Small intestine (tissue), 16 donors: ENCODE measurements at places on chromosomes 2 and 18.

- no peak for DNase-seq
These were observed 110.7 kb downstream of the SH3RF3 start for GRCh38 chr2:109239720-109240119.

DNA sequence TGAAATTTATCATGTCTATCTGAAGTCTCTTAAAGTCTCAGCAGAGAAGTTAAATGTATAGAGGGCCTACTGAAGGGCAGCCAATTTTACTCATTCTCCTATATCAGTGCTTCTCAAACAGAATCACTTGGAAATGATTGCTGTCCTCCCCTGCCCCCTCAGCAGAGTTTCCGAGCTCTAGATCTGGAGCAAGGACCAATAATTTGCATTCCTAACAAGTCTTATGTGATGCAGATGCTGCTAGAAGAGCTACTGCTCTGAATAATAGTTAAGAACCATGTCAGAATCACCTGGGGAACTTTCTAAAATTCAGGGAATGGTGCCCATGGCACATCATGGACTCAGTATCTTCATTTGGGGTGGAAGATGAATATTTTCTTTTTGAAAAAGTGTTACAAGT lies 105.6 kb upstream of the EPHA4 start:
- no peak for DNase-seq

- no peak for DNase-seq
These were observed 9.7 kb upstream of the ARL5A start for GRCh38 chr2:151837926-151838325.

- no peak for DNase-seq
These were observed 155.4 kb downstream of the STK39 start for GRCh38 chr2:168091986-168092385.

DNA sequence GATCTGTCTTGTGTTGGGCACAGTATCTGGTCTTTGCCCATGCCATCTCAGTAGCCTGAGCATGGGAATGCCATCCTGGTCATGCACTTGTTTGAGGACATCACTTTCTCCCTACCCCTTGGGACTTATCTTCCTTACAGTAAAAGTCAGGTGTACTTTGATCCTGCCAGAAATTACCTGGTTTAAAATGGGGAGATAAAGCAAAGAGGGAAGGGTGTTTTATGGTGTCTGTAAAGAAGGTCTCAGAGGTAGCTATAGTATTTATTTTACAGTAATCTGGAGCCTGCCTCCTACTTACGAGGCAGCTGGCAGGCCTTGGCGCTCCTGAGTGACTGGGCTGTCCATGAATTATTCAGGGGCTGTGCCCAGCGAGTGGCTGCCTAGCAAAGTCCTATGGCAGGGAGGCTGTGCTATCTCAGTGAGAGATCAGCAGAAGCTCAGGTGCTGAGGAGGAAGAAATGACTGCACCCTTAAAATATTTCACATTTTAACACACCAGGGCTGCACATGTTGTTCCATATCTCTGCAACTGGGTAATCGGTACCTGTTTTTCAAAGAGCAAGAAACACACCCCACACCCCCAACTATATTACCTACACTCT lies 93.9 kb downstream of the SPTBN1 start:
- peak; percentile 91 for DNase-seq

GRCh38 chr2:36523153-36523552 lies 74.8 kb downstream of the FEZ2 start:
- DNase-seq = no peak
